ENCODE measurements at places on chromosomes 2 and 18.
A peak's percentile ranks its signal among the peaks of the same experiment; 100 is the strongest.

- no peak for DNase-seq
Observed at GRCh38 chr18:74796841-74797576, 199.3 kb downstream of the ZNF407 start.

DNA sequence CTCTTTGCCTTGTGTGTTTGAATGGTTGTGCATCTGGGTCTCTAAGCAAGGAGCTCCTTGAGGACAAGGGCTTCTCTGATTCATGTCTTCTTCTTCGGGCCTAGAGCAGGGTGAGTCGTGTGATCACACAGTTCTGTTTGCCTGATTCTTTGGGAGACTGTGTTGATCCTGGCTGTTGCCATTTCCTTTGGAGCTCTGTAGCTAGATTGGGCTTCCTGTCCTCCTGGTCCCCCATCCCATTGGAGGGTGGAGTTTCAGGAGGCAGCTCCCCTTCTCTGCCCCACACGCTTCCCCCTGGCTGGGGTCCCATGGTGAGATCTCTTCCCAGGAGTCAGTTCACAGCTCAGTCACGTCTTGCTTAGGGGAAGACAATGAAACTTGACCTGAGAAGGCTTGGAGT lies 92.8 kb downstream of the TRIB2 start:
- DNase-seq: no peak

GRCh38 chr2:53964987-53965687 lies 5.7 kb downstream of the PSME4 start:
- no peak for DNase-seq

GRCh38 chr2:22807872-22808271 lies 577.1 kb upstream of the KLHL29 start:
- DNase-seq: no peak

DNA sequence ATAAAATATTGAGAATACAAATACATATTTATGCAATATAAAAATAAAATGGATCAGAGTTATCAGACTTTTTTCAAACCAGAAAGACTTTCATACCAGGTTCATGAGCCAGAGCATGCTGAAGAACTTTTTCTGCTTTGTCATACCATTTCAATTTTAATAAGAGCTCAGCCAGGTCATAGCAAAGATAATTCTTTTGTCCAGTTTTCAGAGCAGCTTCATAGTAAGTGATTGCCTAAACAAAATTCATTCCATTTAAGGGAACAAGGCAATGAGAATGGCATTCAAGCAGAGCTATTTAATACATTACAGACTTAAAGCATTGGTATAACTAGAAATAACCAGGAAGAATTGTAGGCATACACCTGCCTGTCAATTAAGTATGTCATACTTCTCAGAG lies 42.3 kb downstream of the TTC21B start:
- no peak for DNase-seq

DNA sequence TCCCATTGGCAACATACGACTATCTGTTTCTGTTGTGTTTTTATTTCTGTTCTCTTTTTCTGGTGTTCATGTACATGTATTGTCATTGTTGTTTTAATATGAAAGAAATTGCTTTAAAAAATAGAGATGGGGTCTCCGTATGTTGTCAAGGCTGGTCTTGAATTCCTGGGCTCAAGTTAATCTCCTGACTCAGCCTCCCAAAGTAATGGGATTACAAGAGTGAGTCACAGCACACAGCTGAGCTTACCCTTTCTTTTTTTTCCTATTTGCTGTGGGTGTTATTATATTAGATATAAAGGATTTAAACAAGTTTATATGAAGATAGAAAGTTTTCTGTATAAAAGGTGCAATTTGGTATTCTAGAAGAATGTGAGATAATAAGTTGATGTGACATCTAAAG lies 554.6 kb downstream of the DSC3 start:
- no peak for DNase-seq

- no peak for DNase-seq
Observed at GRCh38 chr18:32889615-32890593, 117.1 kb upstream of the KLHL14 start.

GRCh38 chr18:22165603-22166068 lies 3.8 kb upstream of the GATA6 start:
- no peak for DNase-seq

GRCh38 chr2:73071360-73072128 lies at the start of gene SFXN5:
TSS of gene SFXN5 (minus strand) at chr2:73071712. CDS start at chr2:73071705, 7 bp downstream.
- DNase-seq: peak; percentile 100

- no peak for DNase-seq
Observed at GRCh38 chr2:199460846-199461710, 3.3 kb upstream of the SATB2 start.

- no peak for DNase-seq
Observed at GRCh38 chr2:105279126-105279525, 37.6 kb downstream of the GPR45 start.

GRCh38 chr2:208013285-208014178 lies 11.8 kb downstream of the PLEKHM3 start:
- DNase-seq: no peak

DNA sequence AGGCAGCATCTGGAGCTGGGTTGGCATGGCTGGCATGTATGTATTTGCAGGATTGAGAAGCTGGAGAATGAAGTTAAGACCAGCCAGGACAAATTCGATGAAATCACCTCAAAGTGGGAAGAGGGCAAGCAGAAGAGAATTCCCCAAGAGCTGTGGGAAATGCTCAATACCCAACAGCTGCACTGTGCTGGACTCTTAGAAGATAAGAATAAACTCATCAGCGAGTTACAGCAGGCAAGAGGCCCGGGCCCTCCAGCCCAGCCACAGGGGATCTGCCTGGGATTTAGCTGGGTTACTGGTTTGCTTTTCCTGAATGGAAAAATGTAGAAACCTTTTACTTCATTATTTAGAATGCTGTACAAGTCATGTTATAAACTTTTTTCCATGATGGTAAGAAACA lies 22.5 kb downstream of the DRC1 start:
- no peak for DNase-seq

GRCh38 chr2:66343259-66343658 lies 91.7 kb upstream of the MEIS1 start:
- DNase-seq: no peak

DNA sequence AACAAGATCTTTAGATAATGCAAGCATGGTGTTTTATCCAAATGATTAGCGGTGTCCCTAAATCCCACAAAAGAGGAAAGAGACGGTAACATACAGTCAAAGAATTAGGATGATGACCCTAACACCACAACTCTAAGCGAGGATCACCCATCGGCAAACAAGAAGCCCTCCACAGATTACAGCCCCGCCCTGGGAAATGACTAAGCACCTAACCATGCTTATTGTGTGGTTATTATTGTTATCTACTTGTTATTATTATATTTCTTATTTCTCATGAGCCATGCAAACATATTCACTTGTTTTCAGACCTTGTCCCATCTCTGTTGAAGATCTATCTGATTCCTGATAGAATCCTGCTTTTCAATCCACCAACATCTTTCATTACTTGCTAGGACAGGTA lies 651.3 kb downstream of the NYAP2 start:
- DNase-seq: no peak

GRCh38 chr2:197615016-197615652 lies 60.3 kb downstream of the RFTN2 start:
- no peak for DNase-seq

- no peak for DNase-seq
Observed at GRCh38 chr2:106975641-106976040, 89.7 kb upstream of the ST6GAL2 start.

DNA sequence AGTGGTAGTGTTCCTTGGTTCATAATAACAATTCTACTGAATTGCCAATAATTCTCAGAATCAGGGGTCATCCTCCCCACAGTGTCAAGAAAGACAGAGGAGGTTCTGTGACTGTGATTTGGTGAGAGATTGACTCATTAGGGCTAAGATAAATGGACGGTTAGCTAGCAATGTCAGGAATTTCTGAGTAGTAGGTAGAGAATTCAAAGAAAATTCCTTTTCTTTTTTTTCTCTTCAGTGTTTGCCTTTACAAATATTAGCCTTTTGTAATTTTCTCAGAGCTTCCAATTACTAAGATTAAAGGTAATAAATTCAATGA lies 16.8 kb upstream of the CRIM1 start:
- DNase-seq: no peak

DNA sequence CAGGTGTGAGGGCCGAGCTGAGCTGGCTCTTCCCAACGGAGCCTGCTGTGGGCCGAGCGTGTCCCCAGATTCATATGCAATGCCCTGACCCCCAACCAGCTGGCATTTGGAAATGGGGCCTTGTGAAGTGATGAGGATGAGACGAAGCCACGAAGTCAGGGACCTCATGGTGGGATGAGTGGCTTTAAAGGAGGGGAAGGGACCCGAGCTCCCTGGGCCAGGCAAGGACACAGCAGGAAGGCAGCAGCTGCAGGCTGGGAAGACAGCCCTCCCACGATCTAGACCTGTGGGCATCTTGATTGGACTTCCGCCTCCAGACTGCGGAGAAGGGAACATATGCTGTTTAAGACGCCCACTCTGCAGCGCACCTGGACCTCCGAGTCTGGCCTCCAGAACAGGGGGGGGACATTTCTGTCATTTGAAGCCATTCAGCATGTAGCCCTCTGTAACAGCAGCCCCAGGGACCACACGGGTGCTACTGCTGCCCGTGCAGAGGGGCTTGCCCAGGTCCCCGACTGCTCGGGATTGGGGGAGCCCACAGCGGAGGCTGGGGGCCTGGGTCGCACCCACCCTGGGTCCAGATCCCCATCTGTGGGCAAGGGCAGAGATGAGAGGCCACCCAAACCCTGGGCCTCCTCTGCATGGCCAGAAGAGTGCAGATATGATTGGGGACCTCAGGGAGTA lies 27.2 kb downstream of the KIF1A start:
- no peak for DNase-seq

DNA sequence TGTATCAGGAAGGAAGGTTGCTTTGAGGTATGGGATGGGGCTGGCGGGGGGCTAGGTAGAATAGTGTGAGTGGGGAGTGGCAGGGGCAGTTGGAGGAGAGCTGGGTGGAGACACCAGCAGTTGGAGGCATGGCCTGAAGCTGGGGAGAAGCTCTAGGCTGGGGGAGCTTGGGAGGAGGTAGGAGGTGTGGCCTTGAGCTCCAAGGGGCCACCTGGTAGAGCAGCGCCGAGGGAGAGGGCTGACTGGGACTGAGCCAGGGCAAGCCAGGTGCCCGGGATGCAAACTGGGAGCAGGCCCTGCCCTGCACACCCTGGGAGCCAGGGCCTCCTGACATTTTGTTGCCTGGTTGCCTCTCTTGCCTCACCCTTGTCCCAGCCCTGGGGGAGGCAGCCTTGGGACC lies 33.1 kb upstream of the PDIA6 start:
- no peak for DNase-seq

- DNase-seq: no peak
Observed at GRCh38 chr2:70181363-70181956, 9.4 kb downstream of the C2orf42 start.

DNA sequence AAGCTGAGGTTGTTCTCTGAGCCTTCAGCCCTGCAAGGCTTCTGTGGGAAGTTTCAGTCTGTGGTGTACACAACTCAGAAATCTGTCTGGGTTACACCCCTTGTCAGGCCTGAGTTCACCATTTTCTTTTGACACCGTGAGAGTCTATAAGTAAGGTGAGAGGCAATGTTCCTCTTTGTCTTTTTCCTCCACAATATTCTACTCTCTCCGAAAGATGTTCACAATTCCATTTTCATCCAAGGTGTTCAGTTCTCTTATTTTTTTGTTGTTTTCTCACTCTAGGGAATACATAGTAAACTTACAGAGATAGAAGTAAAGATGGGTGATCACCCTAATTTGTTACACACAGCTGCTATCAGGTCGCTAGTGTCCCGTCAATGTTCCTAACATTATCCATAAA lies 3.2 kb downstream of the ERMN start:
- no peak for DNase-seq

DNA sequence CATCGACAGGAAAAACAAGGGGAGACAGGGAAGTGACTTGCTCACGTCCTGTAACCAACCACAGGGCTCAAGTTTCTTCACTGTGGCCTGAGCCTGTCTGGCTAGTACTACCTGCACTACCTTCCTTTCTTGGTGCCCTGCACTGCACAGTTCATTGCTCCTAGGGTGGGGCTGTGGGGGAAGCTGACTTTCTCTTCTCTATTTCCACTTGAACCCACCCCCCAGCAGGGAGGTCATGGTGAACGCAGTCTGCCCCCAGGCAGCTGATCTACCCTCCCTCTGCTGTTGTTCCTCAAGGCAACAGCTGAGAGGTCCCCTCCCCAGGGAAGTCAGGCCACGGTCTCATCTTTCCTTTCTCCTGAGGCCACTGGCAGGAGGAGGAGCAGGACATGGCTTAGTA lies 532.1 kb downstream of the SOX11 start:
- DNase-seq: no peak

DNA sequence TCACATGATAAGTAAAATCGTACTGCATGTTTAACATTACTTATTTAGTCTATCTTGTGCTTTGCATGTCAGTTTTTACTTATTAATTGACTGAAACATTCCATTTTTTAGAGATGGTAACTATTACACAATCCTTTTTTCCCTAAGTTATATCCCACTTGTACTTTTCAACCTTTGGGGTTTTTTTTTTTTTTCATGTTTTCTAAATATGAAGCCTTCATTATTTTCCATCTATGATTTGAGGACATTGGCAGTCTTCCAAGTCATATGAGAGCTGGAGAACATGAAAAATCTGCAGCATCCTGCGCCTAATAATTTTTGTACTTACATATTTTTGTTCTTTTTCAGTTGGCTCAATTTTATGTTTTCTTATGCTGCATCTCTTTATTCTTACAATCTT lies 113.9 kb downstream of the MYO1B start:
- DNase-seq: no peak

- no peak for DNase-seq
Observed at GRCh38 chr2:31770741-31771140, 190.0 kb upstream of the SRD5A2 start.

- DNase-seq: no peak
Observed at GRCh38 chr18:9494778-9495331, 19.5 kb downstream of the RALBP1 start.
